ENCODE measurements at places on chromosomes 2 and 18.

- no peak for DNase-seq
These were observed 18.3 kb downstream of the ARHGEF33 start for GRCh38 chr2:38907743-38908562.

DNA sequence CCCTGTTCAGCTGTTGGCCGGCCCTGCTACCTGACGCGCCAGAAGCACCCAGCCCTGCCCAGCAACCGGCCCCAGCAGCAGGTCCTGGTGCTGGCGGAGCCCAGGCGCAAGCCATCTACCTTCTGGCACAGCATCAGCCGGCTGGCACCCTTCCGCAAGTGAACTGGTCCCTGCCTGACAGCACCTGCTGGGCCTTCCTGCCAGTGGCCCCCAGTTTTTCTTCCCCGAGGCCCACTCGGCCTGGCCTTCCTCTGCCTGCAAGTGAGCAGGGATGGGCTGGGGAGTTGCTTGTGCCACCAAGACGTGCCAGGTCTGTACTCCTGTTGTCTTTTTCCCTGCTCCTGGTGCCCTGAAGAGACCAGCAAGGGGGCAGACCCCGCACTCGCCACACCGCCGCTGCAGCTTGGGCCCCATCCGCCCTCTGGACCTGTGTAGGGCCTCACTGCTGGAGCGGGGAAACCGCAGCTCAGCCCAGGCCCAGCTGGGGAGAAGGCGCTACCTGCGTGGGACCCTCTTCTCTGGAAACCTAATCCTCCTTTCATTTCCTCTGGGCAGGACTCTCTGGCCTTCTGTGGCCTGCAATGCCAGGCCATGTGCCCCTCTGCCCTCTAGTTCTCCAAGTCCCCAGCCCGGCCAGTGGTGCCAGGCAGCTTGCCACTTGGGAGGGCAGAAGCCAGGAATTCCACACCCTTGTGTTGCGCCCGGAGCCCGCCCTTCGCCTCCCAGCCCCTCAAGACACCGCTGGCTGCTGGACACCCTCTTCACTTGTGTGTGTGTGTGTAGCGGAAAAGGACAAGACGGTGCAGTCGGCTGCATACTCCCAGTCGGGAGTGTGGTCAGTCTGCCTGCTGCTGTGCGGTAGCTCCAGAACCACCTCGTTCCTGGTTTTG, 47.0 kb downstream of the FAM168B start:
- DNase-seq = no peak

DNA sequence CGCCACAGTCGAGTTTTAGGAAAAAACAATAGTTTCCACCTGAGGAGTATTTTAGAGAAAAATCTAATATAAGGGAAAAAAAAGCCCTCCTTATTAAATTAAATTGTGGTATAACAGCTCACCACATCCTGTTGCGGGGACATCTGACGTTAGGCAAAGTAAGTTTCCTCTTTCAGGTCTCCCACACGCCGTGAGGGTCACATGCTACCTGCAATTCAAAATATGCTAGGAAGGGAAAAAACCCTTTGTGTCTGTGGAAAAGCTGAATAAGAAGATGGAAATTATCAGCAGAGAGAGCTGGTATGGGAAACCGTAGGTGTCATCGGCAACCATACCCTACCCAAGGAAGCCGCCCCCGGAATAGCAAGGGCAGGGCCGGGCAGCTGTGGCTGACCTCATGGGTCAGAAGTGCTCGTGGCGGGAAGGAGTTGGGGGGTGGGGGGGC, 128.0 kb downstream of the NFATC1 start:
- no peak for DNase-seq

DNA sequence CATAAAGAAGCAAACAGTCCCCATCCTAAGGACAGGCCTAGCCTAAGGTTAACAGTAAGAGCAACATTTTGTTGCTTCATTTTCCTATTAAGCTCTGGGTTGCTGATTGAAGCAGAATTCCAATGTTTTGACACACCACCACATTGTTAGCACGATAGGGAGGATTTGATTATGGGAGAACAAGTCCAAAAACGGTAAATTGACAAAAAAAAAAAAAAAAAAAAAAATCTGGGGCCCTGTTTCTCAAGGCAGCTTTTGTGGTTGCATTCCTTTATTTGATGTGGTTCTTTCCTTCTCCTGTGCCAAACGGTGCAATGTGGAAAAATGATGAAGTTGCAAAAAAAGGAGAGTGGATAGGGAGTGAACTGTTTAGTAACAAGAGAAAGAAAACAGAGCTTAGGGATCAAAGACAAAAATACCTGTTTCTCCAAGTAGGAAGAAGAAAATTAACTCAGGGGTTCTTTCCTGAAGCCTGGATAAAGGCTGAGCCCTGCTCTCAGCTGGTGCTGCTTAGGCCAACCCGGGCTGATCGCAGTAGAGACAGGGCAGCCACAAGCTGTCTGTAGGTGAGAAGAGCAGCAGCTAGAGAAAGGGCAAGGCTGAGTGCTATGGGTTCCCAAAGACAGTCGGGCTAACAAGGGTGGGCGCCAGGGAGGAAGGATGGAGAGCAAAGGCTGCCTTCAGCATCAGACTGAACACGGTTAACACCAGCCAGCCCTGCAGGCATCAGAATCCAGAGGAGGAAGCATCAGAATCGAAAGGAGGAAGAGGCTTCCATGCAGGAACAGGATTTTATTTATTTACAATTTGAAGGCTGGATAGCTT, 167.8 kb upstream of the FOSL2 start:
- DNase-seq = peak; percentile 44

DNA sequence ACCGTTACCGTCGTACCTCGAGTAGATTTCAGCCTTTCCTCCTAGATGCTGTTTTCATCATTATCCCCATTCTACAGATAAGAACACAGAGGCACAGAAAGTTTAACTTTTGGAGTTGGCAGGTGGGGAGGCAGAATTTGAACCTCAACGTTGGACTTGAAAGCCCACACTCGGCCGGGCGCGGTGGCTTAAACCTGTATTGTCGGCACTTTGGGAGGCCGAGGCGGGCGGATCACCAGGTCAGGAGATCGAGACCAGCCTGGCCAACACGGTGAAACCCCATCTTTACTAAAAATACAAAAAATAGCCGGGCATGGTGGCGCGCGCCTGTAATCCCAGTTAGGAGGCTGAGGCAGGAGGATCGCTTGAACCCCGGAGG, 11.5 kb downstream of the CATIP start:
- no peak for DNase-seq

- no peak for DNase-seq
These were observed 26.9 kb upstream of the PPP1R1C start for GRCh38 chr2:181958726-181959125.

DNA sequence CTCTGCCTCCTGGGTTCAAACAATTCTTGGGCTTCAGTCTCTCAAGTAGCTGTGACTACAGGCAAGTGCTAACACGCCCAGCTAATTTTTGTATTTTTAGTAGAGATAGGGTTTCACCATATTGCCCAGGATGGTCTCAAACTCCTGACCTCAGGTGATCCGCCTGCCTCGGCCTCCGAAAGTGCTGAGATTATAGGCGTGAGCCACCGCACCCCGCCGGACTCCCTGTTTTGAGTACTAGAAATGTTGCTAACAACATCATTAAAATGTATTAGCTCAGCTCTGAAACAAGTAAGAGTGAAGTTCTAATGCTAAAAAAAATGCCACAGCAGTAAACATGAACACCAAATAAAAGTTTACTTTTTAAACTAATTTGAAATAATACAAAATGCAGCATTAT, 937.7 kb downstream of the CPS1 start:
- no peak for DNase-seq

GRCh38 chr18:74497778-74498177, 1.6 kb downstream of the CNDP2 start:
- DNase-seq = no peak

DNA sequence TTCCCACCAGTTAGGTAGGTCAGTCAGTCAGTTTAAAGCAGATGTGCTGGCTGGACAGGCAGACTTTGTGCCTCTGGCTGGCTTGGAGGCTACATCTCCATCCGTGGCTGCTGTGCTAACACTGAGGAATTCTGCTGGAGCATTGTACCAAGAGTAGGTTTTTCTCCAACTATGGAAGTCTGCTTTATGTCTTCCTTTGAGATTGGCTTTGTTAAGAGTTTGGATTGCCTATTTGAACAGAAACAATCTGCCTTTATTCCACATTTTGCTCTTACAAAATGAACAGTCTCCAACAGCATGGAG, 46.7 kb downstream of the WDR75 start:
- no peak for DNase-seq

- no peak for DNase-seq
These were observed 89.1 kb downstream of the ZNF385B start for GRCh38 chr2:179772346-179772745.

DNA sequence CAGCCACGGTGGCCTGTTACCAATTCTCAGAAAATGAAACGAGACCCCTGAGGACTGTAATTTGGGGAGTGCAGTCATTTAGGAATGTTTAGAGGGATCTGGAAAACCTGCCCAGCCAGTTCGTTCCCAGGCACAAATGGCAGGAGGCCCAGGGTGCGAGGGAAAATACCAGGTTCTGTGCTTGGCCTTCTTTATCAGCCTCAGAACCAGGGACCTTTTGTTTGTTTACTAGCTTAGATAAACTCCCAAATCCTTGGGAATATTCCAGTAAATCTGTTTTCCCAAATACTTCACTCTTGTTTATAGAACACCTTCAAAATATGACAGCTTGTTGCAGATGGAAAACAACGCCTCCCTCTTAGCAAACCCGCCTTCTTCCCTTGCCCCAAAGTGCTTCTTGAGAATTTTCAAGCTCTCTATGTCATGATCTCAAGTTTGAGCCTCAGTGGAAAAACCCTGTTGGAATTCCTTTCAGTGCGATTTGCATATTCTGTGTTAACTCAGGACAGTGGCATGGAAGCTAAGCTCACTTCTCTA, 400.3 kb upstream of the SMIM21 start:
- no peak for DNase-seq

DNA sequence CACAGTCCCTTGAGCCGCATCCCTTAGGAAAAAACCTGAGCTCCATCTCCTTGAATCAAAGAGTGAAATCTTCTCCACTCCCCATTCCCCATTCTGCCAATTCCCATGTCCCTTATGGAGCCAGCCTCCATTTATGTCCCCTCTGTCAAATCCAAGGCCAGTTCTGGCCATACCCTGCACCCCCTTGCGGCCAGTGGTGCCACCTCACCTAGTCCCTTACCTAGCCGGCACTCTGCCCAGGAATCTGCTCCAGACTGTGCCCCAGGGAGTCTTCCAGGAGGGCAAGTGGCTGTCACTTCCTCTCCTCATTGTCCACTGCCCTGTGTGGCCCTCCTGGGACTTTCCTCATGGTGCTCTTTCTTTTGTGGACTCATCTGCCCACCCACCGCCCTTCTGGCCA, 195.4 kb upstream of the RMP24 start:
- DNase-seq = no peak

DNA sequence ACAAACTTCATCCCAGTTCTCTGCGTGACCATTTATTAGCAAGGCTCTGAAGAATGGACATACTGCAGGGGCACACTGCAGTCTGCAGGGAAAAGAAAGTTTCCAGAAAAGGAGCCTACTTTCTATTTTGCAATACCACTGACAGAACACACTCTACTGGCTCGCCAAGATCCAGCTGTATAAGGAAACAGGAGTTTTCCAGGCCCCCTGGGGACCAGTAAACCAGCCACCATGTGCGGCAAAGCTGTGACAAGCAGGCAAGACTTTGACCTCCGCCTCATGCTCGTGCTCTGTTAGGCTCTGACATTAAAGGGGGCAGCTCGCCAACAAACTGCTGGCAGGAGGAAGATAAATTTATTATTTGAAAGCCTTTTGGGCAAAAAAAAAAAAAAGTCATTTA, 67.3 kb downstream of the CCBE1 start:
- DNase-seq = no peak

DNA sequence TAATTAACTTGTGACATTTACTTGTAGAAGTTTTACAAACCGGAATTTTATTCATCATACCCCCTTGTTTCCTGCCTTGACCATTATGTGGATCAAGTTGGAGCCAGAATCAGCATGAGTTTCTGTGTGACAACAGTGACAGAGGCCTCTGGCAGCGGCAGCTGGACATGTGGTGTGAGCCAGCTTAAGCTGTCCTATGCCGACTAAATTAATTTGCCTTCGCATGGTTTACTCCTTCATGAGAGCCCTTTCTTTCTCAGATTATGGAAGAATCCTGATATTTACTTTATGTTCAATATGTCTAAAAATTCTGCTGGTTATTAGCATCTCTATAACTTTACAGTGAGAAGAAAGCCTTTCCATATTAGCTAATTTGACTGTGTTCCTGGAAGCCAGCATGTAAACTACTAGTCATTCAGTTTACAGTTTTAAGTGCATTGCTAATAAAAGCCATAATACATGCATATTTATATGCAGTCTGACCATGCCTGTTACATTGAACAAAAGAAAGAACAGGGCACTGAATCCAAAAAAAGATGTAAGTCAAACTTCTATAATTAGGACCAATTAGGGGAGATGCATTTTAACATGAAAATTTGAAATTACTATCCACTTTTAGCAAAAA, 495.8 kb upstream of the ACVR2A start:
- peak; percentile 69 for DNase-seq
